ENCODE measurements at places on chromosomes 5 and 9.

- DNase-seq: no peak
Measured at GRCh38 chr9:95088421-95089161, 228.9 kb downstream of the FANCC start.

DNA sequence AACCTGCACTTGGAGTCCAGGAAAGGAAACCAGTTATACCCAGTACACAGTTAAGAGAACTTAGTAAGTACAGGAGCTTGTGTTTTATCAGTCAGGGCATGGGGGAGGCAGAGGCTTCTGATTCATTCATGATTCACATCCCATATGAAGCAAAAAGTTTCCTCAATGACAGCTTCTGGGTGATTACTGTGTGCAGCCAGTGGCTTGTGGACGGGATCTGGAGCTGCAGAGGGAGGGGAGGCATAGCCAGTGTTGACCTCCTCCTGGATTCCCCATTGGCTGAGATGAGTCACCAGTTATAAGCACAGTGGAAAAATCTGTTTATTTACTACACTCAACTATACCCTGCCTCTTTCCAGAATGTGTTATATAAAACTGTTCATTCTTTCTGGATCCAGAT is 17.7 kb downstream of the IL31RA start:
- no peak for DNase-seq

GRCh38 chr5:121503111-121503840 is 348.4 kb upstream of the FTMT start:
- DNase-seq: peak; percentile 53

GRCh38 chr9:117091529-117091928 is 323.3 kb downstream of the ASTN2 start:
- DNase-seq: no peak

GRCh38 chr5:56680731-56681130 is 134.6 kb upstream of the MAP3K1 start:
- no peak for DNase-seq

DNA sequence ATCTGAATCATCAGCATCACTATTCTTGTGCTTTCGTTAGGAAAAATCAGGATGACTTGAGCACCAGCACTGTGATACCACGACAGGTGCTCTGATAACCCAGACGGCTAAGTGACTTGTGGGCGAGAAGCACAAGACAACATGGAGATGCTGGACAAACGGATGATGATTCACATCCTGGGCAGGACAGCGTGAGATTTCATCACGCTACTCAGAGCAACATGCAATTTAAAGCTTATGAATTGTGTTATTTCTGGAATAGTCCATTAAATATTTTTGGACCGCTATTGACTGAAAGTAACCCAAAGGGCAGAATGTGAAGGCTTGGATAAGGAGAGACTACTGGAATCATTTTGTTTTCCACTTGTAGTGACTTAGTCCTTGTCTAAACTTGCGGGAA is 114.8 kb upstream of the DAPK1 start:
- no peak for DNase-seq

GRCh38 chr5:125536582-125536981 is 790.1 kb upstream of the ZNF608 start:
- no peak for DNase-seq

DNA sequence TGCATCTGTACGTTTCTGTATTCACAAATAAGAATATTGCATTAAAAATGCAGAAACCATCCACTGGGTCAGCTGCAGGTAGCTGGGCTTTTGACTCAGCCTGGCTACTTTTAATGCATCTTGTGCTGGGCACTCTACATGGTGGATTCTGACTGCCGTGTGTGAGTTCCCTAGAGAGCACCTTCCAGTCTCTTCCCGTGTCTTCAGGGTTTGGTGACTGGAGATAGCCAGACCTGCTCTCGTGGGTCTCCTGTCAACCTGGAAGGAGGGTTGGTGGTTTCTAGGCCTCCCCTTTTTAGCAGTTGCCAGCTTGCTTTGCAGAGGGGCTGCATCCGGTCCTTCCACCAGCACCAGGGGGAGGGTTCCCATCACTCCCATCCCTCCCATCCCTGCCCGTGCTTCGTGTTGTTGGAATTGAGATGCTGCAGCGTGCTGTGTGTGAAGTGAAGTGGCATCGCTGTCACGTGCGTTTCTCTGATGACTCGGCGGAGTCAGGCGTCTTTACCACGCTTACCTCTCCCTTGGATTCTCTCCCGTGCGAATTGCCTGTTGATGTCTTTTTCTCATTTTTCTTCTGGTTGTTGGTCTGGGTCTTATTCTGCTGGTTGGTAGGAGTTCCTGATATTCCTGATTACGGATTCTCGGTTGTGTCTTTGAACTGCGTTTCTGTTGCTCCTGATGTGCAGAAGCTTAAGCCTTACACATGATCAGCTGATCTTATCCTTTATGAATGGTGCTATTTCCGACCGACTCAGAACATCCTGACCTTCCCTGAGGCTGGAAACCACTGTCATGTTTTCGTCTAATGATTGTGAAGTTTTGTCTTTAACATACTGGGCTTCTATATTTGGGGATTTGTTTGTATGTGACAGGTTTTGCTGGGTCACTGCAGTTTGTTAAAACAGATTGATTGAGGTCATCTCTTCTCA is 16.9 kb downstream of the FBXW5 start:
- DNase-seq: no peak

DNA sequence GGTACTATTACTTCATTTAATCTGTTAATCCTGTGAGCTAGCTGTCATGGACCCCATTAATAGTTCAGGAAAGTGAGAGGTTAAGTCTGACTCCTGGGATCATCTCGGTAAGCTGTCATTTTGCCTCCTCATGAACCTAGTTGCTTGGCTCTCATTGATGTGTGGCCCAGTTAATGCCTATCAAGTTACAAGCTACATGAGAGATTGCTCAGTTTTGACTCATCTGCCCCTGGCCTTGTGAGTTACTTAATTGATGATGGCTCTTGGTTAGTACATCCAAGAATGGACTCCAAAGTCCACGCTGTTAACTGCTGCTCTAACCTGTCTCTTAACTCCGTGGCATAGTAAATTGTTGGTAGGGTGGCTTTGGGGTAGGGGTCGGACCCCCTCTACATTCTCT is 23.9 kb downstream of the LARP1 start:
- no peak for DNase-seq
